ENCODE measurements at places on chromosomes 12 and 14.

DNA sequence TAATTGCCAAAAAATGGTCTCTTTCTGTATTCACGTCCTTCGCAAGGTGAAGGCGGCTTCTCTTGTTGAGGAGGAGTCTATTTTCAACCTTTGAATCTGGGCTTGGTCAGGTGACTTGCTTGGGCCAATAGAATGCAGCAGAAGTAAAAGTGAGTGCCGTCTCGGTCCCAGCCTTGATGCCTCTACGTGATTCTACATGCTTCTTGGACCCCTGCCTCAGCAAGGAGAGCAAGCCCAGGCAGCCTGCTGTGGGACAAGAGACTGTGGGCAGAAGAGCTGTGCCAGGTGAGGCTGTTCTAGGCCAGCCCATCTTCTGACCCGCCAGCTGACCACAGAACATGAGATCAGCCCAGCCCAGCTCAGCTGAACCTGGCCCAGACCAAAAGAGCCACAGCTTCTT is 39.1 kb upstream of the CCDC63 start:
- DNase-seq, result no peak
- H3K4me1 ChIP-seq, result no peaks in the 10 kb centered on the region
- H3K4me3 ChIP-seq, result no peak overlapping the region
- no peaks in the 10 kb centered on the region for H3K27me3 ChIP-seq
- no peak overlapping the region for H3K27ac ChIP-seq

DNA sequence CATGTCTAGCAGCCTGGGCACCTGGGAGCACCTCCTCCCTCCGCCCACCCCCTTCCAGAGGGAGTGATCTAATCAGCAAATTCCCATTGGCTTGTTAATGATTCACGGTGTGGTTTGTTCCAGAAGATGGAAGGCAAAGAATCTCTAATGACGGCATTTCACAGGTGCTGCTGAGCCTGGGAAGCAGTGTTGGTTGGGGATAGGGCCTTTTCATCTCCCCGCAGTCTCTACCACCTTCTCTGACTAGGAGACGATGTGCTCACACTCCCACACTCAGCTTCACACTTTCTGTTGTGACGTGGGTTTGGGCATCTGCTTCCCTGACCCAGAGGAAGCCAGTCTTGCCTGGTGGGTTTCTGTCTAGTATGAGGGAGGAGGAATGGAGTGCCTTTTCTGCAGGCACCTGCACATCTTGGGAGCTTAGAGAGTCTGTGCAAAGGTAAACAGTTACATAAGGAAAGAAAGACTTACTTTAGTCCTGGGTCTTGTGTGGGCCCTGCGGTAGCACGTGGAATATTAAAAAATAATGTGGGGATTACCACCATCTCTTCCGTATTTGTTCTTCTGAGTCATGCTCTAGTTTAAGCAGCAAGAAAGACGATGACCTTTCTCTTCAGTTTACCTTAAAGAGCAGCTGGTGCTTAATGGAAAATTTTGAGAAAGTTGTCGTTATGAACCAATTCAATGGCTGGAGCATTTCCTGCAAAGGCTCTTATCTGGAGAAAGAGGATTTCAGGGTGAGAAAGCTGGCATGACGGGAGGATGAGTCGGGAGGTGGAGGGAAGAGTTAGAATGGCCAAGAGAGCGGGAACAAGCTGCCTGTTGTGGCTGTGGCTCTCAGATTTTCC is 70.6 kb upstream of the ARHGAP5 start:
- H3K27me3 ChIP-seq, result no peaks in the 10 kb centered on the region
- H3K4me3 ChIP-seq, result no peak overlapping the region
- H3K27ac ChIP-seq, result no peak overlapping the region
- no peaks in the 10 kb centered on the region for H3K4me1 ChIP-seq

DNA sequence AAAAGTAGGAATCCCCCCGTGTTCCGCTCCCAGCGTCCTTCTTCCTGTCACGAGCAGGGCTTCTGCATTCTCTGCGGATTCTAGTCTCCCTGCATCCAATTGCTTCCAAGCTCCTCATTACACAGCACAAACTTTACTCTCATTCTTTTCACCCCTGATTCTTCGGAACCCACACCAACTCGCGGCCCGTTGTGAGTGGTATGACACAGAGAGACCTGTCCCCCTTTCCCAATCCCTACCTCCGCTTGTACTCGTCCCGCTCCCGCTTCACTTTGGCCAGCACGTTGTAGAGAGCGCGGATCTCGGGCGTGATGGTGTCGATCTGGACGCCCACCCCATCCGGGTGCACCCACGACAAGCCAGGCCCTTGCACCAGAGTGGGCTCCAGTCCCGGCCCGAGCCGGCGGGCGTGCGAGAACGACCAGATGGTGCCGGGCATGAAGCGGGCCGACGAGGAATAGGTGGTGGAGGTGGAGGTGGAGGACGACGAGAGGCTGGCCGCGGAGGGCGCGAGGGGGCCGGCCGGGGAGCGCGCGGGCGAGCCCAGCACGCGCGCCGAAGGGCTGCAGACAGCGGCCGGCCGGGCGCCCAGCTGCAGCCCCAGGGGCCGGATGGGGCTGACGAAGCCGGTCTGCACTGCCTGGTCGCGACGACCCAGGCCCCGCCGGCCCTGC is 687 bp downstream of the IFFO1 start:
- H3K27me3 ChIP-seq, result no peaks in the 10 kb centered on the region
- H3K4me1 ChIP-seq, result peaks cover 52% of the 10 kb centered on the region
- peak overlapping the region; percentile 63 for H3K4me3 ChIP-seq
- peak; percentile 86 for DNase-seq
- H3K36me3 ChIP-seq, result peaks cover 32% of the 10 kb centered on the region
- H3K27ac ChIP-seq, result peak overlapping the region; percentile 77

DNA sequence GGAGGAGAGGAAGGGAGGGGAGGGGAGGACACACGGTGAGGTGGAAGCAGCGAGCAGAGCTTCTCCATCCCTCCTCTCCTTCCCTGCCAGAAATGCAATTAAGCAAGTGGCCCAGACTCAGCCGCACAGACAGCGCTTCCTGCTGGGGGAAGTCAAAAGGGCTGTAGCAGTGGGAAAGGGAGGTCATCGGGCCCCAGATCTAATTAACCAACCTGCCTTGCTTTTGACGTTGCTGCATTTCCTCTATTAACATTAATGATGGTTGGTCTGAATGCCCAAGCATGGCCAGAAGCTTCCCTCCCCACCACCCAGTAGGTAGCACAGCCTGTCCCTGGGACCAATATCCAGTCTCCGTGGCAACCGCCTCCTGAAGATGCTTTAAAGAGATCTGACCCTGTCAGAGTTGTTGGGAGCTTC is 4.6 kb upstream of the NGB start:
- H3K4me3 ChIP-seq, result no peak overlapping the region
- H3K36me3 ChIP-seq, result no peaks in the 10 kb centered on the region
- H3K27ac ChIP-seq, result no peak overlapping the region
- H3K27me3 ChIP-seq, result peaks cover 9% of the 10 kb centered on the region

- H3K27ac ChIP-seq, result no peak overlapping the region
- no peaks in the 10 kb centered on the region for H3K27me3 ChIP-seq
- no peaks in the 10 kb centered on the region for H3K36me3 ChIP-seq
These were observed 14.6 kb upstream of the EIF5 start for GRCh38 chr14:103319422-103319821.

DNA sequence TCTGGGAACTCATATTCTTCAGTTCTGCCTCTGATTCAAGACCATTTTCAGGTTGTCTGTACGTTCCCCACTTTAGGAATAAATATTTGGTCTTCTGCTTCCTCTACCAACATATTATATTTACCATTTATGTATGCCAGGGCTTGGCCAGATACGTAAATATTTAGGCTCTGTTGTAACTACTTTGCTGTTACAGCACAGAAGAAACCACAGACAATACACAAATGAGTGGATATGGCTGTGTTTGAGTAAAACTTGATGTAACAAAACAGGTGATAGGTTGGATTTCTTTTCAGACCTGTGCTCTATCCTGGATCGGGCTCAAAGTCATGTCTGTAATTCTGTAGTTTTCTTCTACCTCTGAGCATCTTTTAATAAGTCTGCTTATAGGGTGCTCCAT is 37.5 kb downstream of the RAP1B start:
- H3K27ac ChIP-seq, result peak overlapping the region; percentile 15
- peaks cover 15% of the 10 kb centered on the region for H3K36me3 ChIP-seq
- no peak overlapping the region for H3K4me3 ChIP-seq

- DNase-seq, result peak; percentile 93
- H3K4me3 ChIP-seq, result peak within 1 kb of the TSS; percentile 59
- H3K4me1 ChIP-seq, result peaks cover 83% of the 10 kb centered on the region
These were observed at the start of gene CRIP2 for GRCh38 chr14:105474483-105475268. TSS of gene CRIP2 (plus strand) at chr14:105474821. CDS start at chr14:105474863, 42 bp downstream.

DNA sequence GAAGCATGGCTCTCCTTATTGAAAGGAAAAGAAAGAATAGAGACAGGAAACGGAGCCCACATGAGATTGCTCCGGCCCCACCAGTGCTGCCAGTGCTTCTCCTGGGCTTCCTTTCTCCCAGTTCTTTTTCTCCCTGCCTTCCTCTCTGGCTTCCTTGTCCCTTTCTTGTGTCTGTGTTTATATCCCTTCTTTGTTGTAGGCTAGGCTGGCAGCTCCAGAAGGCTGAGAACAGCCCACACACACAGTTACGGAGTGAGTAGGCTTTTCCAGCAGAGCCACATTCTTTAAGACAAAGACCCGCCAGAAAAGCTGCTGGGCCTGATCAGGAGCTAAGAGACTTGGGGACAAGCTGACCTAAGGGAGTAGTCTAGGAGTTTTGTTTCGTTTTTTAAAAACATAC is 13.0 kb downstream of the CIPC start:
- H3K4me1 ChIP-seq, result peaks cover 21% of the 10 kb centered on the region
- H3K4me3 ChIP-seq, result no peak overlapping the region
- H3K27me3 ChIP-seq, result no peaks in the 10 kb centered on the region

DNA sequence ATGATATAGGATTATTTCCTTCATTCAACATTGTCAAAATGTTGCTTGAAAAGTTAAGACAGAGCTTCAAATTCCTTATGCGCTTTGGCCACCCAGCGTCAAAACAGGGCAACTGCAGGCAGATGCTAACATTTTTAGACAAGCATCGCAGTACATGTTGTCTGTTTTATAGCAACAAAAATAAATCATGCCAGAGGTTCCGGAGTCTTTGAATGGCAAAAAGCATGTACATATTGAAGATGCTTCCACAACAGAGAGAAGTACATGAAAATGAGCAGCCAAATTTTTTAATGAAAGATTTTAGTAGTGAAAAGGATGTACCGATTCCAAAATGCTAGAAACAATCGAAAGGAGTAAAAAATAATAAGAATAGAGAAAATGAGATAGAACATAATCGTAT is 49.8 kb upstream of the USP15 start:
- DNase-seq, result peak; percentile 58
- H3K27me3 ChIP-seq, result no peaks in the 10 kb centered on the region
- H3K4me3 ChIP-seq, result no peak overlapping the region
- no peak overlapping the region for H3K27ac ChIP-seq

DNA sequence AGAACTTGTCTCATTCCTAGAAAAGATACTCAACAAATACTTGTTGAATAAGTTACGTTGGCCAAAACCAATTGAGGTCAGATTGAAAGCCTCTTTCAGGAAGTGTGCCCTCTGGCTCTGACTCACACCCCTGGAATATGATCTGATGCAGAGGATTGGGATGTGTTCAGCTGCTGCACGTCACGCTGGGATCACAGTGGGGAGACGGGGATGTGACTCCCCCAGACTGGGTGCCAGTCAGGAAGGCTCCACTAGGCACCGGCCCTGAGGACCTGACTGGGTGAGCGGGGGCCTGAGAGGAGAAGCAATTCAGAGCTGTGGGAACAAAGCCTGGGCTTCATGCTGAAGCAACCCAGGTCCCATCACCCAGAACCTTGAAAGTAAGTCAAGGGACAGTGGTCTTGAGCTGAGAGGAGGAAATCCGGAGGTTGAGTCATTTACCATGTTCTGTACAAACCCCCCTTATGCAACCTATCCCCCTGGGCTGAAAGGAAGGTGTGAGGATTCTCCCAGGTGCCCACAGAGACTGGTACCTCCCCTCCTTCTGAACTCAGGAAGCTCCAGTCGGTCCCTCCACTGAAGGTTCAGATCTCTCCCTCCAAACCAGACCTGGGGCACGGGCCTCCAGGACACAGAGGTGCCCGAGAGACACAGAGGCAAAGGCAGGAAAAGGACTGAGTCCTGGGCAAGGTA is 3.9 kb downstream of the CEBPE start:
- peak; percentile 84 for DNase-seq
- H3K27ac ChIP-seq, result no peak overlapping the region
- H3K4me3 ChIP-seq, result no peak overlapping the region
- no peaks in the 10 kb centered on the region for H3K27me3 ChIP-seq
- H3K36me3 ChIP-seq, result no peaks in the 10 kb centered on the region

- H3K4me3 ChIP-seq, result no peak overlapping the region
- DNase-seq, result no peak
- H3K36me3 ChIP-seq, result no peaks in the 10 kb centered on the region
These were observed 267.2 kb upstream of the BTG1 start for GRCh38 chr12:92412856-92413255.

DNA sequence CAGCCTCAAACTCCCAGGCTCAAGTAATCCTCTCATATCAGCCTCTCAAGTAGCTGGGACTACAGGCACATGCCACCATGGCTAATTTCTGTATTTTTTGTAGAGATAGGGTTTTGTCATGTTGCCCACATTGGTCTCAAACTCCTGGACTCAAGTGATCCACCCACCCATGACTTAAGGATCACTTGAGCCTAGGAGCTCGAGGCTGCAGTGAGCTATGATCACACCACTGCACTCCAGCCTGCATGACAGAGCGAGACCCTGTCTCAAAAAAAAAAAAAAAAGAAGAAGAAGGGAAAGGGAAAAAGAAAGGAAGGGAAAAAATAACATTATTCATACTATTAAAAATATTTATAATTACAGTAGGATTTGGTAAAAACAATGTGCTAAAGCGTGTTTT is 19.2 kb downstream of the EPS8 start:
- no peaks in the 10 kb centered on the region for H3K27me3 ChIP-seq
- no peak for DNase-seq
- H3K4me3 ChIP-seq, result no peak overlapping the region
- H3K36me3 ChIP-seq, result no peaks in the 10 kb centered on the region
- H3K27ac ChIP-seq, result no peak overlapping the region

DNA sequence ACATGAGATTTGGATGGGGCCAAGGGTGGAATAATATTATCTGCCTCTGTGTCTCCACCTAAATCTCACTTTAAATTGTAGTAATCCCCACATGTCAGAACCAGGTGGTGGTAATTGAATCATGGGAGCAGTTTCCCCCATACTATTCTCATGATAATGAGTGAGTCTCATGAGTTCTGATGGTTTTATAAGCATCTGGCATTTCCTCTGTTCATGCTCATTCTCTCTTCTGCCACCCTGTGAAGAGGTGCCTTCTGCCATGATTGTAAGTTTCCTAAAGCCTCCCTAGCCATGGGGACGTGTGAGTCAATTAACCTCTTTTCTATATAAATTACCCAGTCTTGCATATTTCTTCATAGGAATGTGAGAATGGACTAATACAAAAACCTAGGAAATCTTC is 29.9 kb downstream of the TSPAN19 start:
- H3K36me3 ChIP-seq, result no peaks in the 10 kb centered on the region
- no peak overlapping the region for H3K4me3 ChIP-seq
- no peaks in the 10 kb centered on the region for H3K4me1 ChIP-seq
- no peak overlapping the region for H3K27ac ChIP-seq

All from upper lobe of left lung (tissue), 6 donors.